ENCODE measurements at places on chromosomes 7 and 10. TPM values are rescaled to one million over a fixed set of nuclear protein-coding genes. Genes with fewer than 3 reads are reported as not detected.

GRCh38 chr10:86117051-86117450, 249.5 kb downstream of the GRID1 start:
- DNase-seq: no peak

DNA sequence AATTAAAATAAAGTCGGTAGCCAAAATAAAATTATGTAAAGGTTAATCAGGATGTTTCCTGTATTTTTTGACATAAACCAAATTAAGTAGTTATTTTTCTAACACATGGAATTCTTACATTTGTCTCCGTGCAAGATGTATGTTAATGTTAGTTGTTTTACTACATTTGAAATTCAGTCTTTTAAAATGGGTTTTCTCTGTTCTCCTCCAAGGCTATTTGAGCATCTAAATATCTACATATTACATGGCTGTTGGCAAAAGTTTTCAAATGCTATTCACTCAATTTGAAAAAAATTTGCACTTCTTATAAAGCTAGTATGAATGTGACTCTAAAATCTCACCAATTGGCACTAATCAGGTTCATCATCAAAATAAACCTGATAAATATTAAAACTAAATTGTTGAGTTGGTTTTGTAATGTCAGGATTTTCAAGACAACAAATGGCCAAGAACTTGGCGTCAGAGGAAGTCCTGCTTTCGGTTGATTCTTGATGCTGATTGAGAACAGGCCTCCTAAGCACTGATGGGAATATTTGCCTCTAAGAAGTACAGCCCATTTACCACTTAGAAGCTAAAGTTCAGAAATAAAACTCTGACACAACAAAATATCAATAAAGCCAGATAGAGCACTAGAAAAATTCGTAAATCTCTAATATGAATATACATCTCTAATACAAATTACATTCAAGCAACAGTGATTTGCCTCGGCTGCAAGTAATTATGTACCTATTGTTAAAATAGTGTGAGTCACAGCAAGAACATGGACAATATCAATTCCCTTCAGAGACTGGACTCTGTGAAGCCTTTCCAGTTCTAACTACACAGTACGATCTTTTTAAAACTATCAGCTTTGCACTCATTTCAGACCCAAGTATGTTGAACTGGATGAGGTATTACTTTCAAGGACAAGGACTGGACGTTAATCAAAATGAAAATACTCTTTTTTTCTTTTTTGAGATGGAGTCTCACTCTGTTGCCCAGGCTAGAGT, 733.1 kb upstream of the C7orf33 start:
- no peak for DNase-seq

LAMTOR4 gene
- 14.4 TPM for total RNA-seq

SPDYE6 gene
- not detected for total RNA-seq

GRCh38 chr10:97633921-97634320, 621 bp upstream of the MORN4 start:
- no peak for DNase-seq

- no peak for DNase-seq
These were observed 82.1 kb downstream of the GRID1 start for GRCh38 chr10:86284355-86285105.

DNA sequence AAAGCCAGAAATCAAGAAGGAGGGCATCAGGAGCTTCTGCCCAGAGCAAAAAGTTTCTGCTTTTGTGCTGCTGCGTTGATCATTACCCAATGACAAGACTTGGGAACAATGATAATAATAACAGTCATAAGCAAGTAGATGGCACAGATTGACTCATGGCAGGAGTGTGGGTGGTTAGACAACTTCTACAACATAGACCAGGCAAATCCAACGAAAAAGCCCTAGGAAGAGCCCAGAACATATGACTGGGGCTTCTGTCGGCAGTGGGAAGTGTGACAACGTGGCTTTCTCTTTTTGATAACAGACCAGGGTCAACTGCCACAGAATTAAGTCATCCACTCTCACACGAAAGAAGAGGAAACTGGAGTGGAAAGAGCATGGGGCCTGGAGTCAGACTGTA, 85.4 kb upstream of the TRIL start:
- DNase-seq: no peak

DNA sequence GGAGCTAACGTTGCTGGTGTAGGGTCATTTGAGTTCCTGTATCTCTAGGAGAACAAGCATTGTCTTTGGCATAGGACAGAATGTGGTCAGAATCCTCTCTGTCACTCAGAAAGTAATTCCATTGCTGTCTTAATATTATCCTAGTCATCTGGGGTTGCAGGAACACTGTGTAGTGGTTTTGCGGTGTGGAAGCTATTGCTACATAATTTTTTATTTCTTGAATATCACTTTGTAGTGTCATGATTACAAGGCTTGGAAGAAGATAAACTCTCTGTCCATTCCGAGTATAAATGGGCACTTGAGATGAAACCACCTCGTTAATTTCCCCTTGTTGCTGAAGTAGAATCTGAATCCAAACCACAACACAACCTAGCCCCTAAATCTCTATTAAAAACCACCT, 919.2 kb downstream of the LRMDA start:
- DNase-seq: no peak

- peak; percentile 60 for DNase-seq
These were observed 122.1 kb downstream of the GRID1 start for GRCh38 chr10:86244297-86245014.

SRRM3 gene
- 3.1 TPM for total RNA-seq

GRCh38 chr10:127013211-127013656, 108.0 kb downstream of the DOCK1 start:
- DNase-seq: no peak

GOLGA7B gene
- total RNA-seq: 0.96 TPM

GRCh38 chr7:51309361-51310130, 7.1 kb downstream of the COBL start:
- no peak for DNase-seq

GRCh38 chr7:106048706-106049020, 63.4 kb downstream of the SYPL1 start:
- DNase-seq: no peak

- DNase-seq: no peak
These were observed 229.3 kb downstream of the DNAJB6 start for GRCh38 chr7:157565981-157566630.

DNA sequence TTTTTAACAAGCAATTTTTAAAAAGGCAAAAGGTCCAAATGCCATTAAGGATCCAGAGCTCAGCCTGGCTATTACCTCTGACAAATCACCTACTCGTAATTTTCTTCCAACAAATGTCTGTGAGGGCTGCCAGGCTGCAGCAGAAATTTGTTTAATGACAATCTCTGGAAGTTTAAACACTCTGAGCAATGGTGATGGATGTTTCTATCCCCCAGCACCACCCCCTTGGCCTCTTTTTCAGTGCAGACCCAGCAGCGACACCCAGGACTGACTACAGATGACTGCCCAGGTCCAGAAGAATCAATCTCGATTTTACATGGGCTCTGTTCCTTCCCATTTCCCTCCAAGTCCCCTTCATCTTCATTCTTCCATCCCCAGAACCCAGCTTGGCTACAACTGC, 201.4 kb upstream of the AOAH start:
- no peak for DNase-seq

DNA sequence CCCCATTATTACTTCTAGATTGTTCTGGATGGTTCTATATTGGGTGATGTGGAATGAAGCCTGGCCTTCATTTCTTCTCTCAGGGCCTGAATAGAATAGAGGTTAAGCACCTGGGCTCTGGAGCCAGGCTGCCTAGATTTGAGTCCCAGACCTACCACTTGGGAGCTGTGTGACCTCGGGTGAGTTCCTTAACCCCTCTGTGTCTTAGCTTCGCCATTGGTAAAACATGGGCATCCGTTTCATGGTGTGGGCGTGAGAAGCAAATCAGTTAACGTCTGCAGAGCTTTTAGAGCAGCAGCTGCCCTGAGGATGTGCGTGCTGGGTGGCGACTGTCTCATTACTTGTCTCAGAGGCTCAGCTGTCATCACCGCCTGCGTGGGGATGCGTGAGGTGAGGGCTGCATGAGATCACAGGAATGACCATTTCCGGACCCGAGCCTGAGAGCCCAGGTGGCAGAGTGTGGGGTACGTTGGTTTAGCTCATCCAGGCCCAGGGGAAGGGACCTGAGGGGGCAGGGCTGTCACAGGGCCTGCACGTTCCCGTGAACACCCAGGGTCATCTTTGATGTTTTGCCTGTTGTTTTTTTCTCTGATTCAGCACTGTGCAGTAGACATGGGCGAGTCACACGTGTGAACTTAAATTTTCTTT, 9.7 kb downstream of the AGAP3 start:
- no peak for DNase-seq

GRCh38 chr7:28298870-28299518, 113.3 kb upstream of the CREB5 start:
- peak; percentile 77 for DNase-seq

- DNase-seq: peak; percentile 79
These were observed 258.4 kb downstream of the SEMA3A start for GRCh38 chr7:83936056-83936708.

GRCh38 chr10:14474656-14475055, 143.9 kb upstream of the FRMD4A start:
- no peak for DNase-seq

DNA sequence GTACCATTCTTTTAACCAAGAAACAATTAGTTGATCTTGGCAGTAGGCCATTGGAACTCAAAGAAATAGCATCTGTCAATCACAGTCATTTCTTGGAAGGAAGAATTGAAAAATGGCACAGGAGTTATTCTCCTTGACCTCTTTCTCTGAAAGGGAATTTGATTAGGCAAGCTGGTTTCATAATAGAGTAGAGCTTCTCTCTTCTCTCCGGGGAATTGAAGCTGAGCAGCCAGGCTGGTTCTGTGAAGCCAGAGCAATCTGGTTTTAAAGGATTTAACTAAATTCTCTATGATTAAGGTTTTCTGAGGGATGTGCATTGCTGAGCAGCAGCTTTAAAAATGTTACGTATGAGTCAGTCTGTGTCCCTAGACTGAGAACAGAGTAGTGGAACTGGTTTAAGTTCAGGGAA, 70.2 kb downstream of the AHCYL2 start:
- peak; percentile 97 for DNase-seq

TDRD1 gene
- 0.24 TPM for total RNA-seq

- DNase-seq: no peak
These were observed 81.3 kb upstream of the ARHGAP21 start for GRCh38 chr10:24804956-24805355.

DNA sequence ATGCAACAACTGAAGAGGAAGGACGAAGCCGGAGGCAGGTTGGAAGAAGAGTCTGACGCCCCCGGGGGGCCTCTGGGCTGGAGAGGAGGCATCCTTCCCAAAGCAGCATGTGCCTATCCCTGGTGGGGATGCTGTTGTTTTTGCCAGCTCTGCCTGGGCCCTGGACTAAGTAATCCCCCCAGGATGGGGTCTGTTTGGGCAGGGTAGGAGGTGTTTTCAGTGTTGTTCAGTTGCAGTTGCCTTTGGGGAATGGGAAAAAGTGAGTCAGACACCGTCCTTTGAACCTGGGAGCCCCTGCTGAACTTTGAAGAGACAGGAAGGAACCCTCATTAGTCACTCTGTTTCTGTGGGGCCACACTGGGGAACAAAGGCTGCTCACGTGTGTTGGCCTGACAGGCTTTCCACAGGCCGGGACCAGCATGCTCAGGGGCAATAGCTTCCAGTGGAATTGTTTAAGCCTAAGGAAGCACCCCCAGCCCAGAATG, 35.2 kb upstream of the GDF10 start:
- DNase-seq: no peak

- DNase-seq: no peak
These were observed 76.8 kb upstream of the CARD11 start for GRCh38 chr7:3120513-3120912.

DNA sequence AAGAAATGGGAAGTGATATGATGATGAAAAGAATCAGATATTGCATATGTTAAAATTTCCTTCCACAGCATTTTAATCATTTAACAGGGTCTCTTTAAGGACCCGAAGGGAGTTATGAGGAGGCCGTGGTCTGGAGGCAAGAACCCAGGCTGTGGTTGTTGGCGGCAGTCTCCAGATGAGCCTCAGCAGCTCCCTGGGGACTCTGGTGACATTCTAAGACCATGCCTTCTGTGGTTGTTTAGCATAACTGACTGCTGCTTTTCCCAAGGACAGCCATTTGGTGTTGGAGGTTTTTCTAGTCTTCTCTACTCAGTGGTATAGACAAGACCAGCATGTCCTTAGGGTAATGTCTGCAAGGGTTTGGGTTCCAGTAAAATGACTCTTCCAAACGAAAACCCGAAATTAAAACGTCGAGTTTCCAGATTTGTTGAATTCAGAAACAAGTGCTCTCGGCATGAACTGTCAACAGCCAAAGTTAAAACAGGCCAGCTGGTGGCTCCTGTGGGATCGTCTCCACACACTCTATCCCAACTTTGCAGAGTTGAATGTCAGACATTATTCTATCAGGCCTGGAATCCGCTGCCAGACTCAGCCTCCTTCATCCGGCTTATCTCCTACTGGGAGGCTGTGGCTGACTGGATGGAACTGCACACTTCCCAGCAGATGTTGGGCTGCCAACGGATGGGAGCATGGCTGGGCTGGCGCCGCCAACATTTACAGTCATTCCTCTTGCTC, 183.1 kb downstream of the TAX1BP1 start:
- DNase-seq: peak; percentile 80

GRCh38 chr10:119614686-119615085, 17.9 kb upstream of the TIAL1 start:
- no peak for DNase-seq

DNA sequence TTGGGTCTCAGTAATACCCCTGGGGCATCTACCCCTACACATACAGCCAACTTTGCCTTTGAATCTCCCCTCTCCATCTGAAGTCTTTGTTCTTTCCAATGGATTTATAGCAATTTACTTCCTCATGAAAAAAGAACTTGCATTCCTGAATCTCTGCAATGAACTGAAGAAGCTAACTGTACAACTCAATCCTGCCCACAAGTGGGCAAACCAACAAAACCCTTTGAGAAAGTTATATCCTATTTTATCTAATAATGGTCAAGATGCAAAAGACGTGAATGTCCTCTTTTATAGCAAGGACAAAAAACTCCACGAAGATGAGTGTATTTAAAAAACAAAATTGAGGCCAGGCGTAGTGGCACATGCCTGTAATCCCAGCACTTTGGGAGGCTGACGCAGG, 991.3 kb downstream of the LRMDA start:
- peak; percentile 47 for DNase-seq

Data from umbilical cord (tissue), 2 donors.